Lower leg skin (tissue), 4 donors: ENCODE measurements at places on chromosomes 5 and 9.
A peak's percentile ranks its signal among the peaks of the same experiment; 100 is the strongest.

- no peak for DNase-seq
These were observed 25.4 kb downstream of the FBXO10 start for GRCh38 chr9:37550781-37551180.

DNA sequence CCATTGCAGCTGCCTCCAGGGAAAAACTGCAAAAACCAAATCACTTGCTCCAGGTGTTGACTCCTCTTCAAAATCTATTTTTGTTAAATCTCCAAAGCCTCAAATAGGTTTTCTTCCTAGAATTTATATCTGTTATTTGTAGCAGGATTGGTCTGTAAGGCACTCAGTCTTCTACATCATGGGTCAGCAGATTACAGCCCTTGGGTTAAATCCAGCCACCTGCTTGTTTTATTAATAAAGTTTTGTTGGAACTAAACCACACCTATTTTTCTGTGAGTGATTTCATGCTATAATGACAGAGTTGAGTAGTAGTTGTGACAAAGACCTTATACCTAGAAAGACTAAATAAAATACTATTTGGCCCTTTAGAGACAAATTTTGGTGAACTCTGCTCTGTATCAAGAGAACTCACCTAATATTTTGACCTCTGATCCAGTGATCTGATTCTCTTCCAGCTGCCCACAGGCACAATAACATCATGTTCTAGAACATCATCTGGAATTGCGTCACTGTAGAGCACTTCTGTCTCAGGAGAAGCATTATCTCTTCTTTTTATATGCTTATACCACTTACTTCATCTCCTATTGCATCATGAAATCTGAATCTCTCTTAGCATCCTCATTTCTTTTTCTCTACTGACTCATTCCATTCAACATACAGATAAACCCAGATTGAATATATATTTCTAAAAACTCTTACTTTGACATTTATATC, 130.1 kb downstream of the RPS23 start:
- DNase-seq: peak; percentile 47

- no peak for DNase-seq
These were observed 19.6 kb downstream of the TCOF1 start for GRCh38 chr5:150376799-150377771.

DNA sequence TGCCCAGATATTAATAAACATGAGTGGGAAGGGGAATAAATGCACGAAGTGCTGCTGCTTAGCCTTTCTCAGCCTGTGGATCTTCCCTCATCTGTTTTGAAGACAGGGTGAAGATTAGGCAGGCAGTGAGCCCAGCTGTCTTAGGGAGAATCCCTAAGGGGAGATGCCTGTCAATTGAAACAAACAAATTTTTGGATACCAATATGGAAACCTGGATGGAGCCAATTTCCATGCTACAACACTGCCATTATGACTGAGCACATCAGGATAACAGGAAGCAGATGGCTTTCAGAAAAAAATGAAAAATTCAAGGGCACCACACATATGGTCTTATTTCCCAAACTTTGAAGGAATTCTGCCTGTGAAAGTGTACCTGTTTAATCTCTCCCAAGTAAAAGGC, 80.3 kb downstream of the HMHB1 start:
- no peak for DNase-seq

DNA sequence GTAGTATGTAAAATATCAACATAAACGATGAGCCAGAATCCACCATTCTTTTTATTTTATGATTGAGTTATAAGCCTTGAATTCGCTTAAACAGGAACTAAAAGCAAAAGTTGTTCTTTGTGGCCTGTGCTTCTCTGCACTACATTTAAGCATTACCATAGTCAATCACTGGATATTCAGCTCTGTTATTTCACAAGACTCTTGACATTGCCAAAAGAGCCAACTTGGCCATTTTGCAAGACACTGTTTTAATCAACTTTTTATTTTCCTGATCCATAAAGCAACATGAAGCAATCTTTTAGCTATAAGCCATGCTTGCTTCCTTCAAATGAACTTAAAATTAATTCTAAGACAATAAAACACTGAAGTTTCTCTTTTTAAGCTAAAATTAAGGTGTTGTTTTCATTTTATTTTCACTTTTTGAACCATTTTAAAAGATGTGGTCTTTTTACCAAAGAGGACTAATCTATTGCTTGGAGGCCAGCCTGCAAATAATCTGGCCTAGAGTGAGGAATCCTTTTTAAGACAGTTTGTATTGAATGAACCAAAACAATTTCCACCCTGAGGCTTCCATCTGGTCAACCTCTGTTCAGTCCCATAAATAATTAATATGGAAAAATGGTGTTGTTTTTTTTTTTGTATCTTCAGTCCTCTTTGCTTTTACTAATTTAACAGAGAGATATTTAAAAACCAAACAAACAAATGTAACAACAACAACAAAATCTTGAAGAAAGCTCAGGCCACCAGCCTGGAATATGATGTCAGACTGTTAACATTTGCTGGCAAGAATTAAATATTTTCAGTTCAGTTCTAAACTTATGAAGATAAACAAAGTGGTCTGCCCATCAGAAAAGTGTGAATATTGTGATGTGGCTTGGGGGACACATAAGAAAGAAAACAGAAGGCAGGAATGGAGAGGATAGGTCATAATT, 274.4 kb downstream of the MARCHF11 start:
- no peak for DNase-seq

- DNase-seq: no peak
These were observed 62.9 kb upstream of the TNFAIP8 start for GRCh38 chr5:119292701-119293515.

DNA sequence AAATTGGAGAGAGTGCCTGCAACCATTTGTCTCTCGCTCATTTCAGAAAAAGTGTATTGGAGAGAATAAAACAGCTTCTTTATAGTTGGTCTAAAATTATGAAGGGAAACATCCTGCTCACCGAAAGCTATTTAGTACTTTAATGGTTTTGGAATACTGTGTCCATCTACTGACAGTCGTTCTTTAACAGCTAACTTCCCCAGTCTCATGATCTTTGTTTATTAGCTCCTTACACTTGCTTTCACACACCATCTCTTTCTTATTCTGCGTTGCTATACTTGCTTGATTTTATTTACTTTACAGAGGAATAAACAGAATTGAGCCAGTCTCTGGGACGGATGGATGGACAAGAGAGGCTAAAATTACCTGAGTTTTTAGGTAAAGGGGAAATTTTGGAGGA, 229.3 kb downstream of the CCDC171 start:
- DNase-seq: no peak

DNA sequence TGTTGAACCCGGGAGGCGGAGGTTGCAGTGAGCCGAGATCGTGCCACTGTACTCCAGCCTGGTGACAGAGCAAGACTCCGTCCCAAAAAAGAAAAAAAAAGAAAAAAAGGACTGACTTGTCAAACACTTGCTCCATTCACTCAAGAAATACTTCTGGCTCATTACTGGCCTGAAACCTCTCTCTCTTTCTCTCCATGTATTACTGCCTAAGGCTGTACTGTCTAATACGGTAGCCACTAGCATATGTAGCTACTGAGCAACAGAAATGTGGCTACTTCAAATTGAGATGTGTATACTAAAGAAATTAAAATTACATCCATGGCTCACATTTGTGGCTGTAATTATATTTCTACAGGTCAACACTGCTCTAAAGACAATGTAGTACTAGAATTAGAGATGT, 39.2 kb downstream of the GLIS3 start:
- no peak for DNase-seq

DNA sequence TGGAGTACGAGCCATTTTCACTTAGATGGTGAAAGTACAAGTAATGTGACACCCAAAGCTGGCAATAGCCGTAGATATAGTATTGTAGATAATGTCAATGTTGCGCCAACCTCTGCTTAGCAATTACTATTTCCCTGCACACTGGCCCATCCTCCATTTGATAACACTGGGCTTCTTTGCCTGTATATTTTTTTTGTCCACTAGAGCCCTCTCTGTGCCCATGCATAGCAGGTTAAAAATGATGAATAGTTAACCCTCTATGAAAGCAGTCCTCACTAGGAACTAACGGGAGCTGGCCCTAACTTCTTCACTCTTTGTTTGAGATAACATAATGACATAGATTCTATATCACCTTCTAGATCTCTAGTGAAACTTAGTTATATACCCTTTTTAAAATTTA, 416.8 kb downstream of the TUSC1 start:
- DNase-seq: no peak

DNA sequence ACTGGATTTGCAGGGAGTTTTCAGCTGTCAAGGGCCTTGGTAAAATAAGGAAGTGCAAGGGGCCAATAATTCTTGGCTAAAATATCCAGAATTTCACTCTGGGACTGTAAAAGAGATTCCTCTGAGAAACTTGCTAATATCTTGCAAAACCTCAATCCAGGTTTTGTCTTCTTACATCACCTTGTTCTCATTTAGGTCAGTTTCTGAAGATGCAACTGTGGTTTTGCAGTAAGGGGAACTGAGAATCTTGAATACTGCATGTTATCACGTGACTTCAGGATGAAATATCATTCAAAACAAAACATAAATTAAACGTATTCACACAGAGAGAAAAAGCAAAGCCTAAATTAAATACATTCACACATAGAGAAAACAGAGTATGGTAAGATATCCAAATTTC, 35.0 kb upstream of the RIC1 start:
- no peak for DNase-seq

DNA sequence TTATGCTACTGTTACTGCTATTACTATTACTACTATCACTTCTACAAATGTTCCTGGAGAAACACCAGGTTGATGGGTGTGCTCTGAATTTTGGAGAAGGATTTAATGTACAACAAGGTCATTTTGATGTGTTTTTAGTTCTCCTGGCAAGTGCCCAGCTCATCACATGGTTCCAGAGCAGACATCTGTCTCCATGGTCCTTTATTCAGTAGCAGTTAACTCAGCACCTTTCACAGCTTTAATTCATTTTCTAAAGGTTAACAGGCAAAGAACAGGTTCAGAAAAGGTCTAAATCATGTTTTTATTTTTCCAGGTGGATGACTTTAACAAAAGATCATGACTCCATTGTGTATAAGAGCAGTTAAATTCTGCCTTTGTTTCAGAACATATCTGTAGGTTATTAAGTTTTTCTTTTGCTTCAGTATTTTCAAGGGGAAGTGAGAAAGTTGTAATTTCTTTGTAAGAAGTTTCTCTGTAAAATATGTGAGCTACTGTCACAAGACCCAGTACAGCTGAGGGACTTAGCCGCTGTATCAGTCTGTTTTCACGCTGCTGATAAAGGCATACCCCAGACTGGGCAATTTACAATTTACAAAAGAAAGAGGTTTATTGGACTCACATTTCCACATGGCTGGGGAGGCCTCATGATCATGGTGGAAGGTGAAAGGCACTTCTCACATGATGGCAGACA, 41.9 kb downstream of the MTRR start:
- DNase-seq: no peak

GRCh38 chr5:161546095-161546469, 443 bp downstream of the GABRB2 start:
- DNase-seq: no peak

- no peak for DNase-seq
These were observed 223.1 kb upstream of the PAPPA start for GRCh38 chr9:115930472-115930871.

- DNase-seq: no peak
These were observed 779.3 kb downstream of the CDH9 start for GRCh38 chr5:26259081-26259480.

GRCh38 chr5:133935667-133935940, 32.8 kb downstream of the C5orf15 start:
- no peak for DNase-seq

- peak; percentile 53 for DNase-seq
These were observed 70.4 kb downstream of the GADD45G start for GRCh38 chr9:89675058-89675742.

DNA sequence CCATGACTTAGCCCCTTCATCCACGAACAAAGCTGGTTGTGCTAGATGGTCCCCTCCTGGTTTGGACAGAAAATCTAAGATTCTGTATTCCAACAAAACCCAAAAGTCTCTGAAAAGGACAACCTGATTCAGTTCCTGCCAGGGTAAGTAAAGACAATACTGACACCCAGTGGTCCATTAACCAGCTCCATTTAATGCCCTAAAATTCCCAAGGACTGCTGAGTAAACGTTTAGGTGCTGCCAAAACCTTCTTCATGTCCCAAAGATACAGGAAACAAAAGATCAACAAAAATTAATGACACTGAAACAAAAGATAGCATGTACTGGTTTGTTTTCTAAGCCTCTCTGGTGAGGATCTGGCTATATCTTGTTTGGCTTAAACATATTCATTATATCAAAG, 25.3 kb upstream of the PPP1R2B start:
- no peak for DNase-seq

DNA sequence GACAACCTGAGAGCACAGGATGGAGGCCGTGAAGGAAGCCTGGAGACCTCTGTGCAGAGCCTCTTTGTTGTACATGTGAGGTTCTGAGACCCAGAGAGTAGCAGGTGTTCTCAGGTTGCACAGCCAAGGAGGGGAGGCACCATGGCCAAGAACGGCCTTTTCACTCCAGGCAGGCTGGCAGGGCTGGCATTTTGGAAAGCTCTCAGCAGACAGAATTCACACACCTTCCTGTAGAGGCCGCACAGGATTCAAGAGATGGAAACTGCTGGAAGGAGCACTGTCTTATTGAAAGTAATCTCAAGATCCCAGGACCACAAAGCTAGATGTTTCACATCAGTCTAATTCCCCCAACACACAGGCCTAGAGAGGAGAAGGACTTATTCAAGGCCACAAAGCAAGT, 52.8 kb upstream of the XPA start:
- peak; percentile 42 for DNase-seq

DNA sequence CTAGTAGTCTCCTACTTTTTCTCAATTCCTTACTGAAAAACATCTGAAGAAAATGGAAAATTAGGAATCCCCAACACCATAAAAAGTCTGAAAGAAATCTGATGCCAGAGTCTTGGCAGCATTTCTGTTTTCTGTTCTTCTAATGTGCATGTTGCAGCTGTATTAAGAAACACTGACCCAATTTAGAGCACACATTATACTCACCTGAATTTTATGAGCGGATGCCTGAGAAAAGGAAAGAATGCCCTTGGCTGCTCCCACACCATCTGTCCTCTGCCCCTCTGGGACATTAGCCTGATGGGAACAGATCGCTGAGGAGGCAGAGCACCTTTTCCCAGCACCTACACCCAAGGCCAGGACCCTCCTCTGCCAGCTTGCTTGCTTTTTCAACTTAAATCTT, 14.1 kb upstream of the ANP32B start:
- no peak for DNase-seq

- DNase-seq: no peak
These were observed 18.8 kb downstream of the UGCG start for GRCh38 chr9:111915425-111915758.

DNA sequence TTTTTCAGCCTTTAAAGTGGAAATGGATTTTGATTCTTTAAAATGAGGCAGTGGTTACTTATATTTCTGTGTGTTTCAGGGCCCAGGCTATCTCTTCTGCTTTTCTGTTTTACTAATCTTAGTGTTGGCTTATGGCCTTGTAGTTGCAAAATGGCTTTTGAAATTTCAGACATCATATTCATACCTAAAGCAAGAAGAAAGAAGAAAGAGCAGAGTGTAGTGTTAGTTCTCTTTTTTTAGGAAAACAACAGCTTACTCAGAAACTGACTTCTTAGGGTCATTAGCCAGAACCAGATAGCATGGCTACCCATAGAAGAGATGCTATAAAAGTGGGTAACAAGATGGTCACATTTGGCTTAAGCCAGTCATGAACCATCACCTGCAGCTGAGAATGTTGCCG, 20.9 kb downstream of the ZBED3 start:
- DNase-seq: no peak

- no peak for DNase-seq
These were observed 246.1 kb downstream of the KIF4B start for GRCh38 chr5:155259648-155260047.
